ENCODE measurements at places on chromosomes 6 and 20.

DNA sequence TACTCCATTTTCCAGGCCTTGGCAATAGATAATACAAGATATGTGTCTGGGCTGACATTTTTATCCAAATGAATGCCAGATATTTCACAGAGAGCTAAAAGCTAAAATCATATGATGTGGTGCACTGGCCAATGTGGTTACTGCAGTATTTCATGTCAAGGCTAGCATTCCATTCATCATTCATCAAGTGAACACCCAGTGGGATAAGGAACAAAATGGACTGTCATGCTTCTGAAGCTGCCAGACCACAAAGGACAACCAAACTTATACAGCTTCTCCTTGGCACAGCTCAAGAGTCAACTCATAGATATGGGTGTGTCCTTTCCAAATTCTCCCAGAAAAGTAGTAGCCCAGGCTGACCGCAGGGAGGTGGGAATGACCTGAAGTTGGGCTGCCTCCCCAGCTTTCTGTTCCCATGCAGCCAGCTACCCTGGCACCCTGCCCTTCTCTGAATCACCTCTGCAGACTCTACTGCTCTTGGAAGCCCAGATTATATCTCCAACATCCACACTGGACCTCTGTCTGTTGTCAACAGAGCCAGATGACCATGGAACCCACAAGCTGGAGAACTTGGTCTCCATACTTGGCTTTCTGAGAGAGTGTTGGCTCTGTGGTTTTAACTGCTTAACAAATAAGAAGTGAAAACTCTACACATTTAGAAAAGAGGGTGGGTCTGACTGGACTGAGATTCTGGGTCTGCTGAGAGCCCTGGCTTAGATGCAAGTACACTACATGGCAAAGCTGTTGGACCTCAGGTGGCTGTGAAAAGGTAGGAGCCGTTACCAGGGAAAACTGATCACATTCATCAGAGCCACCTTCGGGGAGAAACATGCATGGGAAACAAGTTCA, 122.8 kb downstream of the ALDH8A1 start:
- DNase-seq = no peak

DNA sequence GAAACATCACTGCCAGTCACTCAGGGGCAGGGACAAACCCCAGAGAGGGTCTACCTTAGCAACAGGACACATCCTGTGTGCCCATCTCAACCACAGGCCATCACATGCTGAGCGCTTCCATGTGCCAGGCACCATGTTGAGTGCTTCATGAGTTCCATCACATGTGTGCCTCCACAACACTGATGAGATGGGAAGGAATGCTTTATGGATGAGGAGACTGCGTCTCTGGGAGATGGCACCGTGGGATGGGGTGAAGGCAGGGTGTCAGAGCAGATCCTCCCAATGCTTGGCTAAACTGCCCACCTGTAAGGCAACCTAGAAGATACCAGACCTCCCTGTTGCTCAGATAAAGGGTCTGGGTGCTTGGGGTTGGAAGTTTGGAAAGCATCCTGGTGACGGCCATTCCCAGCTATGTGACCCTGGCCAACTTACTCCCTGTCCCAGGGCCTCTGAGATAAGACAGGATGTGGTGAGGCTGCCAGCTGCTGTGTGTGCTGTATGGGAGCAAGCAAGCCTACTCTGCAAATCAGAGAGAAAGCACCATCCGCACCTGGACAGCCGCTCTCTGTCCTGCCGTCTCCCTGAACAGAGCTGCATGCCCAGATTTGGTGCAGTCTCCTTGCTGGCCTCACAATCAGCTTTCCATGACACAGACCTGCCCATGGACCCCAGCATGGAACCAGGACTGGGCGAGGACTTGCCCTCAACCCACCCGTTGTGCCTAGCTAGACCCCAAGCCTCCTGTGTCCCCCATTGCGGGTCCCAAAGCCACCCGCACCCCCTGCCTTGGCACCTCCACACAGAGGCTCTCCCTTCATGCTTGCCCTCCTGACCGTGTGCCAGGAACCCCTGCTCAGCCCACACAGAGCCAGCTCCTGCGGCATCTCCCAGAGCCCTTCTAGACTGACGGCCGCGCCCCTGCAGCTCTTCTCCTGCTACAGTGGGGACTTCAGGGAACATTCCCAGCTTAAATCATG, 143.7 kb downstream of the SYNDIG1 start:
- DNase-seq = no peak

DNA sequence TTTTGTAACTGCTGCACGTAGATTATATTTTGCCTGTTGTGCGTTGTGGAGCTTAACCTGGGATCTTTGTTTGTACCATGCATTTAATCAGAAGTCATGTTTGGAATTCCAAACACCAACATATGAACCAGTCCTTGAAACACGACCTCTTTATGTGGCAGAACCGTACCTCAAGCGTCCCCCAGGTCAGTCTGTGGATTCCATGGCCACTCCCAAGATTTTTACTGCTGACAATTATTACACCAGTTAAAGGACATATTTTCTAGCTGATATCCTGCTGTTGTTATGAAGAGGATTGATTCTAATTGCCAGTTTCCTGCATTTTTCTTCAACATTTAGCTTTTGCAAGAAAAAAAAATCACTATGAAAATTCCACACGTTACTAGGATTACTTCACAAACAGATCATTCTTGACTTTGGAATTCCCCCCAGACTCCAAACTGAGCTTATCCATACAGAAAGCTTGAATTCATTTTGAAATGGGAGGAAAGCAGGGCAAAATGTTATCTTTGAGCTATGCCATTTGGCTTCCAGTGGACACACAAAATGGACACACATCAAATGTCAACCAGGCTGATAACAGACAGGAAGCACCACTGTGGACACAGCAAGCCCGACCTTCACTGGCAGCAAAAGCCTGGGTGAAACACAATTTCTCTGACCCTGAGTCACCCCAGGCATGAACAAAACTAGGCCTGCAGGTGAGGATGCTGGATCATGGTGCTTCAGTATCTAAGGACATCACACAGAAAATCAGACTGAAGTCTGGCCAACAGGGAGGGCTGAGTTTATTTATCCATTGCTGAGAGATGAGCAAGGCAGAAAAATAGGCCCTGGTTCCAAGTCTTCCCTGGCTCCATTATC, 542.9 kb upstream of the JAG1 start:
- DNase-seq = no peak

- no peak for DNase-seq
Observed at GRCh38 chr6:170393807-170394399, 87.3 kb downstream of the FAM120B start.

GRCh38 chr6:125948455-125948854, 8.1 kb upstream of the HINT3 start:
- DNase-seq = no peak

GRCh38 chr20:63968136-63968927, 1.4 kb downstream of the ZNF512B start:
- DNase-seq = no peak

DNA sequence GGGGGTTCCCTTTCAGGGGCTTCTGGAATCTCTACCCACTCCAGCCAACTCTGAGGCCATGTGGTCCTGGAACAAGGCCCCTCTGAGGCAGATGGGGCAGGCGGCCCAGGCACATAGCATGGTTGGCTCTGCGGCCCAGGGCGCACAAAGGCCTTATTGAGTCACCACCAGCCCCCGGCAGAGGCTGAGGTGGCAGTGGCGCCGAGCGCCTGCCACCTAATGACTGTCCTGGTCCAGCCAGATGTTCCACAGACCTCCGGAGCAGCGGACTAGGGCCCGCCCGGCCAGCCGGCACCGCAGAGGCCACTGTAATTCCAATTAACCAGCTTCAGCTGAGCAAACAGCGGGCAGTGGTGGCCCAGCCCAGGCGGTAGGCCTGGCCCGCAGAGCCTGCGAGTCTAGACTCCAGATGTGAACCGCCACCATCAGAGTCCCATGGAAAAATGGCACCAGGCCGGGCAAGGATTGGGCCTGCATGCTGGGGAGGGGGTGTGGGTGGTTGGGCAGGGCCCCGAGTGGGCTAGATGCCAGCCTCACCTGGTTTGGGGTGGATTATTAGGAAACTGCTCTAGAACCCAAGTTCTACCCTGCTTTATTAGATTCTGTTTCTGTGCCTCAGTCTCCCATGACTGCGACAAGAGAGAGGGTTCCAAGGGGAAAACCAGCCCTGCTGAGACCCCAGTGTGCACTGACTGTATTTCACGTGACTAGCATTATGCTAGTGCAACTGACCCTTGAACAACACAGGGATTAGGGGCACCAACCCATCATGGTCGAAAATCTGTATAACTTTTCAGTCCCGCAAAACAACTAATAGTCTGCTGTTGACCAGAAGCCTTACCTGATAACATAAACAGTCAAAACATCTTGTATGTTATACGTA, 34.1 kb upstream of the ID1 start:
- DNase-seq = no peak

Measured in bone marrow (tissue), 2 donors.